Heart left ventricle (tissue), 16 donors: ENCODE measurements at places on chromosomes 4 and X. TPM values are rescaled to one million over a fixed set of nuclear protein-coding genes. Genes with fewer than 3 reads are reported as not detected.

DNA sequence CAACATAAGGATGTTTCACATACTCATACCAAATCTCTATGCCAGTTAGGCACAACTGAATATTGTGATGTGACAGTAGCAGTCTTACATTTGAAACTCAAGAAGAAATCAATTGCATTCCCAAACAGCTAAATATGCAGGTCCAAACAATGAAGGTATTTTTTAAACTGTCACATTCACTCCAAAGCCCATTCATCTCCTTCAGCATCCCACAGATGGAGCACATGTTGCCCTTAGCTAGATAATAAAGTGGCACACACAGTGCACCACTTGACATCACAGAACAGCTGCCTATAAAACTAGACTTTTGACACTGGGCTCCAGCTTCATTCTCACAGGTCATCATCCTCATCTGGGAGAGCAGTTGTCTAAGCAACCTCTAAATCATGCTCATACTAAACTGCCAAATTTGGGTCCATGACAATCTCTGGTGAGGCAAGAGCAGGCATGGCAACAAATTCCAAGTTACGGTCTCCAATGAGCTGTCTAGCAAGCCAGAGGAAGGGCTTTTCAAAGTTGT is 26.2 kb upstream of the ARHGEF6 start:
- DNase-seq: no peak
- no peak overlapping the region for H3K27ac ChIP-seq
- no peaks in the 10 kb centered on the region for H3K36me3 ChIP-seq
- H3K4me1 ChIP-seq: no peaks in the 10 kb centered on the region
- peaks cover 5% of the 10 kb centered on the region for H3K27me3 ChIP-seq

- H3K4me3 ChIP-seq: no peak overlapping the region
- H3K27ac ChIP-seq: no peak overlapping the region
- H3K27me3 ChIP-seq: no peaks in the 10 kb centered on the region
- no peaks in the 10 kb centered on the region for H3K4me1 ChIP-seq
These were observed 85.7 kb upstream of the EXOC1L start for GRCh38 chr4:55733932-55734331.

DNA sequence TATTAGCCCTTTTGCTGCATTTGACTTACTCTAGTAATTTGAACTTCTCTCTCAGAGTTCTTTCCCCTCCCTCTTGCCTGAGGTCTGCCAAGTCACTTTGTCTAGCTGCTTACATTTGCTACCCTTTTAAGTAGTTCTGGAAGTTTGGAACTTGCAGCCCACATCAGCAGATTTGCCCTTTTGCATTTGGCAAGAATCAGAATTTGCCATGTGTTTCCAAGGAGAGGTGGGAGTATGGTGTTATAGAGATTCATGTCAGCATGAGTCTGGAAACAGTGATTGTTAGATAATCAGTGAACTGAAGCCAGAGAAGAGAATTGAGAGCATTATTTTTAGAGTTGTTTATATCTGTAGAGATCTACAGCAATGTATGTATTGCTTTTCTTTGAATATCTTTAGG is 52.1 kb downstream of the KLHL34 start:
- H3K27me3 ChIP-seq: no peaks in the 10 kb centered on the region
- no peak overlapping the region for H3K4me3 ChIP-seq
- no peaks in the 10 kb centered on the region for H3K36me3 ChIP-seq
- H3K4me1 ChIP-seq: no peaks in the 10 kb centered on the region
- no peak overlapping the region for H3K27ac ChIP-seq

Gene AREG
- 6.3 TPM for total RNA-seq

DNA sequence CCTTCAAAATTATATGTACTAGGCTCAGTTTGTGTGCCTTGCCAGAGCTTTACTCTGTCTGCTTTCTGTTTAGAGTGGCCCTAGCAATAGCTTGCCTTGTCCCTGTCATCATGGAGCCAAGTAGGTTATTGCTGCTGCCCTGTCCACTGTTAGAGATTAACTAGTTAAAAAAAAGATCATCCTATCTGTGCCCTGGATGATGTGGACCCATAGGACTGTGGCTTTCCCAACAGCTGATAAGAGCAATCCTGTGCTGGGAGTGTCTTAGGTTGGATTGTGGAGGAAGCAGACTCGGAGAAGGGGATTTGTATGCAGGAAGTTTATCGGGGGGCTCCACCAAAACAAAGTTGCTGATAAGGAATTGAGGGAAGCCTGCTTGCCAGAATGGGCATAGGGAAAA is 23.8 kb downstream of the PPP1R2C start:
- H3K27ac ChIP-seq: no peak overlapping the region
- H3K4me1 ChIP-seq: no peaks in the 10 kb centered on the region

GRCh38 chr4:37958932-37959331 is 1.3 kb upstream of the PTTG2 start:
- DNase-seq: no peak
- no peaks in the 10 kb centered on the region for H3K27me3 ChIP-seq
- no peaks in the 10 kb centered on the region for H3K36me3 ChIP-seq
- H3K4me3 ChIP-seq: no peak overlapping the region
- no peaks in the 10 kb centered on the region for H3K4me1 ChIP-seq
- H3K27ac ChIP-seq: no peak overlapping the region

Gene TEX13C
- not detected for total RNA-seq

Gene ACE2
- 59.4 TPM for total RNA-seq

DNA sequence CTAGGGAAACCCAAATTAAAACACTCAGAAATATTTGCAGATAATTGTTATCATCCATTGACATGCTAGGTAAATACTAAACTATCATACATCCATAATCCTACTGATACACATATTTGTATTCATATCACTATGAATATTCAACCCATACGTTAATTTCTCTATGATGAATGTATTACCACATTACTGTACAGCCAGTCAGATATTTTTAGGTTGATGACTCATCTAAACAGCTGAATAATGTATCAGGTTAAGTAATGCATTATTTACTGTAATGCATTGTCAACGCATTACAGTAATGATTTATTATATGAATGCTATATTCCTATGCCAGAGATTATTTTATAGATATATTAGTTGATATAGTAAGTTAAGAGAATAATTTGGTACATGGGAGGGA is 37.1 kb downstream of the VEGFC start:
- H3K4me3 ChIP-seq: no peak overlapping the region
- no peaks in the 10 kb centered on the region for H3K27me3 ChIP-seq
- no peaks in the 10 kb centered on the region for H3K4me1 ChIP-seq

- no peak for DNase-seq
- H3K4me1 ChIP-seq: no peaks in the 10 kb centered on the region
- H3K27me3 ChIP-seq: no peaks in the 10 kb centered on the region
- H3K27ac ChIP-seq: no peak overlapping the region
- H3K36me3 ChIP-seq: no peaks in the 10 kb centered on the region
These were observed 7.1 kb upstream of the SCRG1 start for GRCh38 chr4:173405840-173406606.

Gene CLNK
- not detected for total RNA-seq

- DNase-seq: no peak
- no peaks in the 10 kb centered on the region for H3K36me3 ChIP-seq
- H3K4me1 ChIP-seq: no peaks in the 10 kb centered on the region
- H3K27ac ChIP-seq: no peak overlapping the region
- H3K27me3 ChIP-seq: peaks cover 10% of the 10 kb centered on the region
These were observed 113.2 kb upstream of the PPP2R3B start for GRCh38 chrX:499870-500364.

GRCh38 chrX:20500949-20501348 is 234.2 kb upstream of the RPS6KA3 start:
- H3K27ac ChIP-seq: no peak overlapping the region
- no peaks in the 10 kb centered on the region for H3K36me3 ChIP-seq
- no peak overlapping the region for H3K4me3 ChIP-seq
- no peaks in the 10 kb centered on the region for H3K4me1 ChIP-seq
- H3K27me3 ChIP-seq: no peaks in the 10 kb centered on the region

GRCh38 chr4:7041801-7042502 is 1.2 kb upstream of the TADA2B start:
- peak overlapping the region; percentile 88 for H3K27ac ChIP-seq
- peaks cover 37% of the 10 kb centered on the region for H3K4me1 ChIP-seq
- H3K4me3 ChIP-seq: peak overlapping the region; percentile 67

Gene RAB40AL
- total RNA-seq: not detected

DNA sequence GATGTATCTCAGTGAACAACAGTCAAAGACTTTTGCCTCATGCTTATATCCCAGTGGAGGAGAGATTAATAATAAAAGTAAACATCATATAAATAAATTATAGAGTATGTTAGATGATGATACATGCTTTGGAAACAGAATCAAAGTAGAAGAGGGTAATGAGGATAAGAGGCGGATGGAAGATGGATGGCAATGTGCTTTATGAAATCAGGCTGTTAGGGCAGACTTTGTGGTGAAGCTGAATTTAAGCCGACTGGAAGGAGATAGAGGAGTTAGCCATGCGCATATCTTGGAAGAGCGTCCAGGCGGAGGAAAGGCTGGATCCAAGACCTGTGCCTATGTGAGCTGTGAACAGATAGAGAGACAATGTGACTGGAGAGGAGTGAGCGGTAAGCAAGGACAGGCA is 74.9 kb upstream of the GUCY1A1 start:
- no peak overlapping the region for H3K4me3 ChIP-seq
- H3K27me3 ChIP-seq: no peaks in the 10 kb centered on the region
- no peak for DNase-seq
- H3K27ac ChIP-seq: peak overlapping the region; percentile 46
- no peaks in the 10 kb centered on the region for H3K4me1 ChIP-seq

DNA sequence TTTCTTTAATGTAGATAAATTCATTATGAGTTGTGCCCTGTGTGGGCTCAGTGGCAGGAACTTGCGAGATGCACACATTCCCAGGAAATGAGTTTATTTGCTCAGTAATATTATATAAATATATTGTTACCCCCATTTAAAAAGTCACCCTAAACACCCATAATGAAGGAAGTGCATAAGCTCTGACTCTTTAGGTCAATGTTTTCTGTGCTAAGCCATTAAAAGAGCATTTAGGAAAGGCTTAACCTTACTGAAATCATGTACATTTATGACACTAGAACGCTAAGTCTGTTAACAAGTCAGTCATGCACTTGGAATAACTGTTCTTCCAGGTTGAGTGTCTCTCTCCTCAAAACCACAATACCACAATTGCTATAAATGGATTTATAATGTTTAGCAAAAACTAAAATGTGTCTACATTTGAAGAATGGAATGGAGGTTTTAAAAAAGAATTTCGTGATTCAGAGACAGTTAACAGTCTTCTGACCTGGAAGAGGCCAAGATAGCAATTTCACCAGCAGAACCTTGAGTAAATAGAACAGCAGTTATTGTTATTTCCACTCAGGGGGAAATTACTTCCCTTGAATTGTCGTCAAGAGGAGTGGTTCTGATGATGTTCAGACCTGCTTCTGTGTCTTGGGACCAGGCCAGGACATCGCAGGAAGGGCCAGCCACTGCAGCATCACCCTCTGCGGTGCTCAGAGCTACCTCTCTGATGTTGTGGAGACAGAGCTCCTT is 91.1 kb upstream of the VEGFC start:
- no peak overlapping the region for H3K27ac ChIP-seq
- DNase-seq: no peak
- no peak overlapping the region for H3K4me3 ChIP-seq
- H3K4me1 ChIP-seq: no peaks in the 10 kb centered on the region
- no peaks in the 10 kb centered on the region for H3K36me3 ChIP-seq
- no peaks in the 10 kb centered on the region for H3K27me3 ChIP-seq

Gene FAM53A
- total RNA-seq: 0.42 TPM
